Cortex of kidney (tissue), 1 donor: ENCODE measurements at places on chromosomes 2 and 18.

DNA sequence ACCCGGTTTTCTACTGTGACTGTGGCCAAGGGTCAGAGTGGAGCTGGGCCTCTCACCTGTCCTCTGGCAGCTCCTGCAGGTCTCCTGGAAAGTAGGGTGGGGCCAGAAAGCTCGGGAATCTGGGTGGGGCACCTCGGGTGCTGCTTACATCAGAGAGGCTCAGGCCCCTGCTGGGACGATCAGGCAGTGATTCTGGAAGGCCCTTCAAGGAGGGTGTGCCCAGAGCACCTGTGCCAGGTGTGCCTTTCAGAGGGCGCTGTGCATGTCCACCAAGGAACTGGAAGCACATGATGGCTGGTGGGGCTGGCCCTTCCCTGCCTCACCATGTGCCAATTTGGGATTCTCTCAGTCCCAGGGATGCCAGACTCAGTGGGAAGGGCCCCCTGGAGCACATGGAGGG is 44.0 kb downstream of the ATP6V1C2 start:
- DNase-seq: no peak

DNA sequence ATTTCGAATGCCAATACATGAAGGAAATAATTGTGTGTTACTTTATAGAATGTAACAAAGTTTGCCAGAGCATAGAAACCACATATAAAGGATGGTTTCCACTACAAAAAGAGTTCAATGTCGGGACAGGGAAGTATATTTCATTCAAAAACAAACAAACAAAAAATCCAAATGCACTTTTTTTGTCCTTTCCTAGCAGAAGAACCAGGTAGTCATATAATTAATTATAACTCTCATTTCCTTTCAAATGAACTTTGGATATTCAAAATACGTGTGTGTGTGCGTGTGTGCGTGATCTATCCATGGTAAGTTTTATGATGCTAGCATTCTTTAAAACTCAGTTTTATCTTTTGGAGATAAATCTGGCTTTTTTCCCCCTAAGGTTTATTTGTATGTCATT is 8.3 kb downstream of the FN1 start:
- DNase-seq: no peak

DNA sequence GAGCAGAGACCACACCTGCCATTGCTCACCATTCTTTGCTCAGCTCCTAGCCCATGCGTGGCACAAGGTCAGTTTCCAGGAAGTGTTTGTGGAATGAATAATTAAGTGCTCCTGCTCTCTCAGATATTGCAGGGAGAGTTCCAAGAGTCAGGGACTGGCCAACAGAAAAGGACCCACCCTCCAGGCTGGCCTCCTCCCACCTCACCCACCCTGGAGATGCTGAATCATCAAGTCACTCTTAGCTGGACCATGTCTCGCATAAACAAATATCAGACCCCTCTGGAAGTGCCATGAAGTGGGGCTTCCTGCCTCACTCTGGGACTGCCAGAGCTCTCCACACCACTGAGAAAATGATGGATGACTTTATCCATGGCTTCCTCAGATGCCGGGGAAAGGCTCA is 256.0 kb downstream of the TNS1 start:
- no peak for DNase-seq

DNA sequence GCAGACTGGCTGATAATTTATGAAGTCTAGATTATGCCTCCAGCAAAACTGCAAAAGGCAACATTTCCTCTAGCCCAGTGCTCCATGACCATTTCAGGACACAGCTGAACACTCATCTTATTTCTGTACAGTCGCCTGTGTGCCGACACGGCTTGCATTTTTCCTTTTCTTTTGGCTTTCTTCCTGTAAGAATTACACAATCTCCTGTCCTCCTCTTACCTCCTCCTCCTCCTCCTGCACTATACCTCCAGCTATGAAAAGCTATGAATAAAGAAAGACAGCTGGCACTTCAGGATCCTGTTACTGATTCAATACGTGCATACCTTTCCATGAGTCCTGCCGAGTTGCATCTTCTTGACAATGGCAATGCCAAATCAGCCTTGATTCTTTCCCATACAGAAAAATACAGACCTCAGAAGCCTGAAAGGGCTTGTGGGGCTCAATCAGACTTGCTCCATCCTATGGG is 32.2 kb upstream of the TRIB2 start:
- DNase-seq: no peak

DNA sequence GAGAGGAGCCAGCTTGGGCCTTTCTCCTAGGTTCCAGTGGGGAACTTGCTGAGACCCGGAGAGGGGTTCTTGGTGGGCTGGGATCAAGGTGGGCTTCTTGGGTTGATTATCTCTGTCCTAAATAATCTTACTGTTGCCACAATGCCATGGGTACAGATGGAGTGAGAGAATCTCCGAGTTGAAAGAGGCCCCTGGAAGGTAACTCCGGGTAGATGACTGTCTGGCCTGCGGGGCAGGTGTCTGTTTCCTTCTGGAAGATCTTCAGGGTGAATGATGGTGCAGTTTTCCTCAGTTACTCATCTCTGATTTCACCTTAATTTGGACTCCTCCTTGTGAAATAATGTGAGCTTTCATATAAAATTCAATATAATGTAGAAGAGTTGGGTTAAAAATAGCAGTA is 159.4 kb downstream of the ACTR3 start:
- no peak for DNase-seq

DNA sequence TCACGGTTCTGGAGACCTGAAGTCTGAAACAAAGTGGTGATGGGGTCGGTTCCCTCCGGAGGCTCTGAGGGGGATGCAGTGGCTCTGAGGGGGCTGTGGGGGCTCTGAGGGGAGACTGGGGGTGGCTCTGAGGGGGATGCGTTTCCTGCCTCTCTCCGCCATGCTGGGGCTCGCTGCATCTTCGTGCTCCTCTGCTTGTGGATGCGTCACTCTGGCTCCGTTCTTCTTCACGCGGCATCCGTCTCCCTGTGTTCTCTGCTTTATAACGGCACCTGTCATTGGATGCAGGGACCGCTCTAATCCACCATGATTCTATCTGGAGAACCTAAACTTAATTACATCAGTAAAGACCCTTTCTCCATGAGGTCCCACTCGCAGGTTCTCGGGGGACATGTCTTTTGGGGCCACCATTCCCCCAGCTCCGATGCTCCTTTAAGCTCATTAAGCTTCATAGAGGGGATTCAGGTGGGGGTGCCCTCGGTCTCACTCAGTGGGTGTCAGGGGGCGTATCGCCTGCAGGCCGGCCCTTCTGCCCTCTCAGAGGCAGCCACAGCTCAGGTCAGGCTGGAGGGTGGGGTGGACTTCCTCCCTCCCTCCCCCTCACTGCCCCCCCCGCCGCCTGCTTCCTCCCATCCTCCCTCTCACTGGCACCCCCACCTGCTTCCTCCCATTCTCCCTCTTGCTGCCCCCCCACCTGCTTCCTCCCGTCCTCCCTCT is 18.4 kb downstream of the RTP5 start:
- no peak for DNase-seq

GRCh38 chr2:46299365-46300263 is 2.4 kb downstream of the EPAS1 start:
- no peak for DNase-seq

DNA sequence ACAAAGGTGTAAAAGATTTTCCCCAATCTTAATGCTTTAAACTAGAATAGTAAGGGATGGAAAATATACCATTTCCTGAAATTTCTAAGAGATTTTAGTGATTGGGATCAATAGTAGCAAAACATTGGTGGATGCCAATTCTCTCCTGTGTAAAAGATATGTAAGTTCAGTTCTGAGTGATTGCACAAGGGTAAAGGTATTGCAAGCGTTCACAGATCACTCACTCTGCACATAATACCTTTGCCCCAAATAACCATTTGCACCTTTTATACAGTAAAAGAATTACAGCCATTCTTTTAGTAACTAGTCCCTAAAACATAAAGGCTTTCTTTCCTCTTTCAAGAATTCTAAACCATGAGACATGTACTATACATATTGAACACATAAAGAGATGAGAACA is 13.0 kb upstream of the ZCCHC2 start:
- DNase-seq: no peak

DNA sequence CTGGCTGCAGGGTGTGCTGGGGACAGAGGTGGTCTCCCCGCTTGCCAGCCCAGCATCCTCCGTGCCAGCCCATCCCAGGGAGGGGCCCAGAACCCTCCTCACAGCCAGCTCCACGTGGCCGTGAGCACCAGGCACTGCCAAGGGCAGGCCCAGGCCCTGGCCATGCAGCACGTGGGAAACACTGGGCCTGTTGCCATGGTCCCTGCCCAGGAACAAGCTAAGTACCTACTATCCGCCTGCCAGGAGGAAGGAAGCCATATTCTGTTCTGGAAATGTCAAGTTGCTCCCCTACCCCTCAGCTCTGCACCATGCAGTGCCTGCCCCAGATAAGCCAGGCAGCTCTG is 250.6 kb downstream of the CYP26B1 start:
- no peak for DNase-seq

DNA sequence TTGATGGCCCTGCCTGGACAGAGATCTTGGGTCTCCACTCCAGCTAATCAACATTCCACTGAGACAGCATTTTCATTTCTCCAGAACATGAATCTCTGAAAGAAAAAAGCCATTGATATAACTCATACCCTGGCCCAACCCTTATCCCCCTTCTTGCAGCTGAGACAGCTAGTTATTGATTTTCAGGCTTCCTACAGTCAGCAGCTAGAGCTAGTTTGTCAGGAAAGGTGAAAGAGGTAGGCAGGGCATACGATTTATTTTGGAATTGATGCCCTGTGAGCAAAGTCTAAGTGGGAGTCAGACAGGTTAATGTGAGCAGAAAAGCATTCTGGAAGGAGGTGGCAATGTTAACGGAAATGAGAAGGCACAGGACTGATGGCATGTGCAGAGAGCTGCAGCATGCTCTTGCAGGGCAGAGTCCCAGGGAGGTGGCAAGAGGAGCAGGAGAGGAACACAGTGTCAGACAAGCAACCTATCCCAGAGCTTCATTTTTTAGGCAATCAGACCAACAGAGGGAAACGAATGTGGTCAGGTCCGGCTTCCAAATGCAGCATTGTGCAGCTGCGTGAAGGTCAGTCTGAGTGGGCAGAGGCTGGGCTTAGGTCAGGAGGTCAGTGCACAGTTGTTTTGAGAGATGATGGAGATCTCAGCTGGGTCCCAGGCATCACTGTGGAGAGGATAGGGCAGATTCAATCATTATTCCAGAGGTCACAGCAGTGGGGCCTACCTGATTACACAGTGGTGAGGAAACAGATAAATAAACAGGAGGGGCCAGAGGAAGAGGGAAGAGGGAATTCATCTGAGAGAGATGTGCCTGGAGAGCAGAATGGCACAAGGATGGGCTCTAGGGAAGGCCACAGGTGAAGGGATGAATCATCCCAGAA is 134.8 kb downstream of the CMPK2 start:
- DNase-seq: no peak

DNA sequence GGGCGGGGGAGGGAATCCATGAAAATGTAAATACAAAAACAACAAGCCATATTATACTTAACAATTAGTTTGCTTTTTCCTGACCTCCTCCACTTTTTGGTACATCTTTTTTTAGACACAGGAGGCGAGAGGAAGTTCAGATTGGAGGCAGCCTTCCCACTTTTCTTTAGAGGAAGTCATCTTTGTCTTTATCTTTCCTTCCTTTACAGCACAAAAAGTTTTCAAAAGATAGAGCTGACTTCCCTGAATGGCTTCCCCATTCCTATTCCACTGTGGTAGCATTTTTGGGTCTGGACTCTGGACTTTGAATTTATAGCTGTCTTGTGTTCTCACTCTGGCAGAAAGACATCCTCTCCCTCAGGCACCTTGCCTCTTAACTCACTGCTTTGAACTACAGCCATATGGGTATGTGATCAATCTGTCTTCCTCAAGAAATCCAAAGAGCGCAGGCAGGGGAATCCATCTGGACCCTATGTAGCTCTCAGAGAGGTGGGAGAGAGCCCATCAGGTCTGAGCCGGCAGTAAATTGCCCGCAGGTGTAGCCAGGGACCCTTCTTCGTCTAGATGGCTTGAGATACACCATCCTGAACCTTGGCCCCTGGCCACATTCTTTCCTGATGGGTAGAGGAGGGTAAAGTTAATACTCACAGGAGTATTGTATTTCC is 101.9 kb downstream of the AQP4 start:
- no peak for DNase-seq

- no peak for DNase-seq
Measured at GRCh38 chr2:197952540-197953202, 148.3 kb downstream of the PLCL1 start.

DNA sequence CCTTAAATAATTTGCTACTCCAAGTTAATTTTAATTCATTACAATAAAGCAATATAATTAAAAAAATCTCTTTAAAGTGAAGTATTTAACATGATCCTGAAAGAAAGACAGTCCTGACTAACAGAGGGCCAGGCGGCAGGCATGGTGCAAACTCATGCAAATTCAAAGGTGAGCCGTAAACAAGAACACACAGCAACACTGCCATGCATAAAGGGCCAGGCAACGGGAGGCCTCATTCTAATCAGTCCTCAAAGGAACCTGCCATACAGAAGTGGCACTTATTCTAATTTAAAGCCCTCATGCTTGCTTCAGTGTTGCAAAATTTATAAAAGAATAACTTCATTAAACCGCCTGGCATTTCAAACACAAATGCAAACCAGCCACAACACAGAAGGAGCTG is 277.0 kb downstream of the ZNF521 start:
- no peak for DNase-seq

DNA sequence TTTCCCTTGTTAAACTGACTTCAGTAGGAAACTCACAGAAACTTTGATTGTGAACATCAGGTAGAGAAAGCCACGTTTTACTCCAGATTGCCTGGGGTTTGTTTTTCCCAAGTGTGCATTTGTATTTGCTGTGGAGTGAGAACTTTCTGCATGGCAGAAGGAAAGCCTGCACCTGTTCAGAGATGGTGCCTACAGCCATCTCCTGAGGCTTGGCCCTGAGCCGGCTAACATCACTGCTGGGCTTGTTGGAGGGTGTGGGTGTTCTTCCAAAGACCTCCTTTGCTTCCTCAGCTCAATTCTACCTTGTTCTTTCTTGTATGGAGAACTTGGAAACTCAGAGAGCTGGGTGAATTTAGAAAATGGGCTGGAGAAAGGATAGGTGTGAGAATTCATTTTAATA is 16.1 kb downstream of the KCNS3 start:
- no peak for DNase-seq

GRCh38 chr2:130720036-130720435 is 8.8 kb upstream of the GPR148 start:
- no peak for DNase-seq

DNA sequence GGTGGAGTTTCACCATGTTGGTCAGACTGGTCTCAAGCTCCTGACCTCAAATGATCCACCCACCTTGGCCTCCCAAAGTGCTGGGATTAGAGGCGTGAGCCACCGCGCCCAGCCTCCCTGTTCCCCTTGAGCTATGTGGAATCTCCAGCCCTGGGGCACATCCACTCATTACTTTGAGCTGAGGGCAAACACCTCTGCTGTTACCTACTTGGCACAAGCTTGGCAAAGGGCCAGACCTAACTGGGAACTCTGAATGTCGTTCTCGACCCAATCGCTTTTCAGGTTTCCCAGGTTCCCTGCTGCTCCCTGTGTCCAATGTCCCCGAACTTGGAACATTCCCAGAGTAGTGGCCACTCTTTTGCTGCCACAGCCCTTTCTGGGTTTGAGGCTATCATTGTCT is 40.6 kb downstream of the CHST10 start:
- no peak for DNase-seq

GRCh38 chr2:11861044-11861443 is 114.6 kb downstream of the LPIN1 start:
- DNase-seq: no peak
